Bone marrow (tissue), 2 donors: ENCODE measurements at places on chromosomes 12 and 14.

GRCh38 chr12:124222368-124223245 is 72.3 kb upstream of the RFLNA start:
- no peak for DNase-seq

- DNase-seq, result no peak
Observed at GRCh38 chr14:87073880-87074570, 919.0 kb downstream of the GALC start.

DNA sequence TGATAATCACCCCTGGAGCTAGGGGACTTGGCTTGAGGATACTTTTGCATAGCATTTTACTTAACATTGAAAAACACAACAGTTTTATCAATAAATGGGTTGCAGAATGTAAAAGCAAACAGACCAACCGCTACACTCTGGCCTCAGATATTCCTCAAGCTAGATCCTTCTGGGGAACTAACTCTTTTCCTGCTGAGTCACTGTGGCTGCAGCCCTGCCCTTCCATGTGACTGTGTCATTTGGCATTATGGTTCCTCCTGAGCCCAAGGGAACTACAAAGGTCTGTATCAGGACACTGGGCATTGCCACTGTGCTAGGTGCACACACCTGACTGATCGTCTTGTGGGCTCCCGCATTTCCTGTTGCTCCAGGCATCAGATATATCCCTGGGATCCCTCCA is 56.6 kb downstream of the TTC9 start:
- DNase-seq, result peak; percentile 47

- DNase-seq, result peak; percentile 34
Observed at GRCh38 chr12:116087399-116087798, 190.1 kb downstream of the MED13L start.

DNA sequence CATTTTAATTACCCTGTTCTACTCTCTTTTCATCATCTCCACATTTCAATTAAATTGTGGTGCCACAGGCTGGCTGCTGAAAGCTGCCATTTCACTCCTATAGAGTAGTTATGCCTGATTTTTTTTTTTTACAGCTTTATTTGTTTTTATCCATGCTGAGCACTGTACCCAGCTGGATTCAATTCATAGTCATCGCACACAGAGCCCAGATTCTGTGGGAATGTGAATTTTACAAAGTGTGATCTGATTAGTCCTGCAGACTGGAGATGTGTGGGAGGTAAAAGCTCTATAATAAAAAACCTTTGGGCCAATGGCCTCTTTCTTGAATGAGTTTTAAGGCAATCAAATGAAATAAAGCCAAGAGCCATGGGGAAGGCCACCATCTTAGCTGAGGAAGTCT is 190.2 kb downstream of the ANO4 start:
- no peak for DNase-seq

GRCh38 chr14:99157676-99158075 is 114.3 kb downstream of the BCL11B start:
- DNase-seq, result no peak

DNA sequence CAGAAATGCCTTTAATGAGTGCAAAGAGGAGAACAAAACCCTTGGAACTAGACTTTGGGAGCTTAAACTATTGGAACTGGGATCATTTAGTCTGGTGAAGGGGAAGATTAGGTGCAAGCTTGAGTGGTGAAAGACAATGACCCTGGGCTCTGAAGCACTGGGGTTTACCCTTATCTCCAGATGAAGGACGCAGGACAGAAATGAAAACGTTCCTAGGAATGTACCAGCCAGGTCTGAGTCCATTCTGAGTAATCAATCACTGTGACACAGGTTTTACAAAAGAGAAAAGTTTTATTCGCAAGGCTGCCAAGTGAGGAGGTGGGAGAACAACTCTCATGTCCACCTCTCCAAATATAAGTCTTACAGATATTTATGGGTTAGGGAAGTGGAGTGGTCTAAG is 249.1 kb downstream of the LRIG3 start:
- no peak for DNase-seq

GRCh38 chr12:81296556-81297305 is 218.9 kb downstream of the ACSS3 start:
- DNase-seq, result no peak
